ENCODE measurements at places on chromosomes 3 and 15.
A peak's percentile ranks its signal among the peaks of the same experiment; 100 is the strongest.

GRCh38 chr15:68387381-68388143, 44.4 kb downstream of the ITGA11 start:
- H3K36me3 ChIP-seq = peaks cover 2% of the 10 kb centered on the region
- H3K4me1 ChIP-seq = no peaks in the 10 kb centered on the region
- H3K4me3 ChIP-seq = no peak overlapping the region
- H3K27me3 ChIP-seq = no peaks in the 10 kb centered on the region

DNA sequence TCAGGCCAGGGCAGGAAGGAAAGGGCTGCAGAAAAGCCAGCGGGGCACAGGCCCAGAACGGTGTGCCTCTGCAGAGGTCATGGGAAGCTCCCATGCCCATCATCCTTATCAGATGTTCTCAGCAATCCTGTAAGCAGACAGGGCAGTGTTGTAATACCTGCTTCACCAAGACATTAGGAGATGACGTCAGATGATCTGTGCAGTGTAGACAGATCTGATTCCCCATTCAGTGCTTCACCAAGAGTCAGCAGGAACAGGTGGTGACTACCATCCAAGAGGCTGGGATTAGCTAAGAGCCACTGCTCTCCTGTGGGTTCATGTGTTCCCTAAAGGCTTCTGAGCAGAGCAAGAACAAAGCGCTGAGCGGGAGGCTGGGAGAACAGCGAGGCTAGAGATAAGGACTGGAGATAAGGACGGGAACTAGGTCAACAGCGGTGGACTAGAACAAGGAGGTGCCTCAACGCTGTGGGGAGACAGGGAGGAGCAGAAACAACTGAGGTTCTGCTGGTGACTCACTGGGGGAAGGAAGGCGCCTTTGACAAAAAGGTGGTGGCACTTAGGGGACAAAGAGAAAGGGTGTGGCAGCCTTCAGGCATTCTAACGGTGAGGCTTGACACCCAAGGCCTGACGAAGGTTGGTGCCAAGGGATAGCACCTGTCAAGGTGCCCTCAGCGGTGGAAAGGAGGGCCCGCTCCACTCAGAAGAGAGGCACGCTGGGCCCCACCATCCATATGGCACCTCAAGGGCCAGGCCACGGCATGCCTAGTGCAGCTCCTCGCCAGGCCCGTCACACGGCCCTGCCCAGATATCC, 28.4 kb downstream of the CCDC12 start:
- no peak for DNase-seq
- H3K36me3 ChIP-seq = peaks cover 8% of the 10 kb centered on the region
- H3K4me3 ChIP-seq = no peak overlapping the region
- no peaks in the 10 kb centered on the region for H3K27me3 ChIP-seq
- H3K4me1 ChIP-seq = peaks cover 39% of the 10 kb centered on the region

- no peaks in the 10 kb centered on the region for H3K27me3 ChIP-seq
- no peaks in the 10 kb centered on the region for H3K4me1 ChIP-seq
- H3K4me3 ChIP-seq = no peak overlapping the region
- DNase-seq = no peak
- H3K27ac ChIP-seq = no peak overlapping the region
Observed at GRCh38 chr3:192696943-192697587, 30.3 kb downstream of the FGF12 start.

- H3K4me3 ChIP-seq = no peak overlapping the region
- H3K36me3 ChIP-seq = peaks cover 3% of the 10 kb centered on the region
- H3K4me1 ChIP-seq = peaks cover 12% of the 10 kb centered on the region
- no peak for DNase-seq
Observed at GRCh38 chr15:68770216-68770615, 50.5 kb downstream of the ANP32A start.

- no peaks in the 10 kb centered on the region for H3K4me1 ChIP-seq
- H3K27ac ChIP-seq = no peak overlapping the region
- DNase-seq = no peak
- H3K36me3 ChIP-seq = no peaks in the 10 kb centered on the region
- H3K27me3 ChIP-seq = no peaks in the 10 kb centered on the region
- H3K4me3 ChIP-seq = no peak overlapping the region
Observed at GRCh38 chr3:70916375-70917055, 604.1 kb upstream of the MDFIC2 start.

DNA sequence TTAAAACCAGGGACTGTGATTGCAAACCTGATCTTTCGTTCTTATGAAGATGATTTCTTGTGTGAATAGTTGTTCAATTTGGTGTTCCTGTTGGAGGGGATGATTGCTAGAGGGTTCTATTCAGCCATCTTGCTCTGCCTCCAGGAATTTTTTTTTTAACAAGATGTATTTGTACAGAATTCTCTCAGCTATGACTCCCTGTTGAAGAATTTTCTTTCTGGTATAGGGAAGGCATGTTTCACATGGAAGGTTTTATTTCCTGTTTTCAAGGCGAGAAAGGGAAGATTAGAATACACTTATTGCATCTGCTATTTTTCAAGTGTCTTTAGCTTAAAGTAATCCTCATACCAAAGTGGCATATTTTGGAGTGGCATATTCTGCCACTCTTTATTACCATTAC, 5.6 kb upstream of the LRRC34 start:
- H3K4me3 ChIP-seq = no peak overlapping the region
- H3K4me1 ChIP-seq = peaks cover 5% of the 10 kb centered on the region
- no peak overlapping the region for H3K27ac ChIP-seq
- no peak for DNase-seq

- H3K4me3 ChIP-seq = no peak overlapping the region
- no peak overlapping the region for H3K27ac ChIP-seq
- no peaks in the 10 kb centered on the region for H3K36me3 ChIP-seq
- H3K4me1 ChIP-seq = no peaks in the 10 kb centered on the region
- no peak for DNase-seq
Observed at GRCh38 chr3:131811481-131811880, 223.3 kb downstream of the CPNE4 start.

DNA sequence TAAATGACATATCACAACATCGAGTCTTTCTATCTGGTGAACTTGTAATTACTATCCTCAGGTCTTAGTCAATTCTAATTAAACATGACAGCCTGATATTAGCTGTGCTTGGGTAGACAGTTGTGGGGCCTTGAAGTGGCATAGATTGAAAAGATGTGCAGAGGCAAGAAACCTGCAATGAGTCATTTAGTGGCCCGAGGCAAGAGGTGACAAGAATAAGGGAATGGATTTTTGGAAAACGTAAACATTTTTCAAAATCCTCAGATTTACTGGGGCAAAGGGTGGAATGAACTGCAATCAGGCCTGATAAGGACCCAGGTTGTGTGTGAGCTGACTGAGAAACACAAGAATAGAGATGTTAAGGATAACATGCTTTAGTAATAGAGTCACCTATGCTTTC, 29.5 kb upstream of the ULK4 start:
- no peak overlapping the region for H3K4me3 ChIP-seq
- no peak for DNase-seq
- no peak overlapping the region for H3K27ac ChIP-seq
- no peaks in the 10 kb centered on the region for H3K36me3 ChIP-seq
- H3K27me3 ChIP-seq = no peaks in the 10 kb centered on the region

DNA sequence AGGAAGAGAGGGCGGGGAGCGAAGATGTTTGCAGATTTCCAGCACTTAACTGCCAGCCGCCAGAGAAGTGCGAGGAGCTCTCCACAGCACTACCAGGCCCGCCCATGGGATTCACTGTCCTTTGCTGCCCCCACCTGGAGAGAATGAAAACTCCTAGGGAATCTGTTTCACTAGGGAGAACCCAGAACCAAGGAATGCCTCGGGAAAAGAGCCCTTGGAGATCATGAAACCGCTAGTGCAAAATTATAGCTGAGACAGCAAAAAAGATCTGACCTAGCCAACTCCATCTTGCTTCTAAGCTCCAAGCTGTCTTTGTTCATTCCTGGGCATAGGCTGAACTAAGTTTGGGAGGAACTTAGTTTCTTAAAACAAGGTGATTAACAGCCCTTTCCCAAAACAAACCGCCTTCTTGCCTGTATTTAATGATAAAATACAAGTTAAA, 82.6 kb upstream of the GCNT3 start:
- H3K36me3 ChIP-seq = no peaks in the 10 kb centered on the region
- DNase-seq = peak; percentile 92
- peaks cover 19% of the 10 kb centered on the region for H3K27me3 ChIP-seq
- peaks cover 10% of the 10 kb centered on the region for H3K4me1 ChIP-seq
- no peak overlapping the region for H3K4me3 ChIP-seq

DNA sequence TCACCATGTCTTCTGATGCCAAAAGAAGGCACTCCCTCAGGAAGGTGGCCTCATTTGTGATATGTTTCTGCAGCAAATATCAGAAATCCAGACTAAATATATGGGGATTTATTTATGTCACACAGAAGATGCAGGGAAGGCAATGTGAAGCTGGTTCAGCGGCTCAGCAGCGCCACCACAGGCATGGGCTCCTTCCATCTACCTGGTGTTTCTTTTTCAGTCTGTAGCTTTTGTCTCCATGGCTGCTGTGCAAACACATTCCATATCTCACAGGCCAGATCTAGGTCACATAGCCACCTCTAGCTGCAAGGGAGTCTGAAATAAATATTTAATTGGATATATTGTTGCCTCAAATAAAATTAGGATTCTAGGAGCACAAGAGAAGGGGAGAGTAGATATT, 502.1 kb upstream of the IL12A start:
- no peaks in the 10 kb centered on the region for H3K4me1 ChIP-seq
- DNase-seq = no peak
- no peak overlapping the region for H3K4me3 ChIP-seq
- no peak overlapping the region for H3K27ac ChIP-seq
- H3K27me3 ChIP-seq = no peaks in the 10 kb centered on the region
- peaks cover 6% of the 10 kb centered on the region for H3K36me3 ChIP-seq

DNA sequence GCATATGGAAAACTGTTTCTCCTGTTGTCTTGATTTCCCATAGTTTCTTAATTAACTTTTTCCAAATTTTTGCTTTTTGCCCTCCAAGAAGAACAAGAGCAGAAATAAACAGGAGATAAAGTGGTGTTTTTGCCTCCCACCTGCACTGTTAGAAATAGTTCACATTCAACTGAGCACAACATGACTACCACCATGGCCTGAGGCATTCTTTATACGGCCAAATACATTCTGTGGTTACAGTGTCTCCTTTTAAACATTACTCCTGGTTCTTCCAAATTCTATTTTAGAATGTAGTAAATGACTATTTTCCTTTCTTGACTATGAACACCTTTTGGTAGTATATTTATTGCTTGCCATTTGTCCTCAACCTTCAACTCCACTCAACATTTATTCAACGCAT, 98.5 kb downstream of the LARS2 start:
- no peak overlapping the region for H3K4me3 ChIP-seq
- peaks cover 40% of the 10 kb centered on the region for H3K36me3 ChIP-seq
- H3K27me3 ChIP-seq = no peaks in the 10 kb centered on the region
- H3K27ac ChIP-seq = no peak overlapping the region
- no peak for DNase-seq
